Activated T-cell treated with anti-CD3 and anti-CD28 coated beads for 24 hours (primary cell): ENCODE measurements at places on chromosomes 6 and 20.

DNA sequence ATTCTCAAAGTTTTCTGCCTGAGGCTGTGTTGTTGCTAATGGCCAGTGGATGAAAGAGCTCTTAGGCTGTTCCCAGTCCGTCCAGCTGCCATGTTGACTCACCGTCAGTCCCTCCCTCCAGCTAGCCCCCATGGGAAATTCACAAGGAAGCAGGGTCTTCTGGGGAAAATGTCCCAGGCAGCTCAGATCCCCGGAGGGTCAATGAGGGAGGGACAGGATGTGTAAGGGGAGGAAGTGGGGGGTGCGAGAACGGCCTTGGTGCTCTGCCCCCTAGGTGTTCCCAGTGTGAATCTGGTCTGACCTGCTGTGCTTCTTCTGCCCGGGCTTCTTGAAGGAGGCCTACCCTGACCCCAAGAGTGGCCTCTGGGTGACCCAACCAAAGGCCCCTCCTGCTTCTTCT lies 65.9 kb downstream of the CEBPB start:
- DNase-seq, result no peak

DNA sequence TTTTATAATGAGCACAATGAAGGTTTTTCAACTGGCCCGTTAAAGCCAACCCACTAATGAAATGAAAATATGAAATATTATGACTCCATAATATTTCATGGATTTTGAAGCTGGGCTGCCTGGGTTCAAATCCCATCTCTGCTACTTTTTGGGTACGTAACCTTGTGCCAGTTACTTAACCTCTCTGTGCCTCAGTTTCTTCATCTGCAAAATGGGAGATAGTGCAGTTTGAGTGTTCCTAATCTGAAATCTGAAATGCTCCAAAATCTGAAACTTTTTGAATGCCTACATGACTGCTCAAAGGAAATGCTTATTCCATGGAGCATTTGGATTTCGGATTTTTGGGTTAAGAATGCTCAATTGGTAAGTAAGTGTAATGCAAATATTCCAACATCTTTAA lies 29.5 kb downstream of the PTPRA start:
- DNase-seq, result no peak

DNA sequence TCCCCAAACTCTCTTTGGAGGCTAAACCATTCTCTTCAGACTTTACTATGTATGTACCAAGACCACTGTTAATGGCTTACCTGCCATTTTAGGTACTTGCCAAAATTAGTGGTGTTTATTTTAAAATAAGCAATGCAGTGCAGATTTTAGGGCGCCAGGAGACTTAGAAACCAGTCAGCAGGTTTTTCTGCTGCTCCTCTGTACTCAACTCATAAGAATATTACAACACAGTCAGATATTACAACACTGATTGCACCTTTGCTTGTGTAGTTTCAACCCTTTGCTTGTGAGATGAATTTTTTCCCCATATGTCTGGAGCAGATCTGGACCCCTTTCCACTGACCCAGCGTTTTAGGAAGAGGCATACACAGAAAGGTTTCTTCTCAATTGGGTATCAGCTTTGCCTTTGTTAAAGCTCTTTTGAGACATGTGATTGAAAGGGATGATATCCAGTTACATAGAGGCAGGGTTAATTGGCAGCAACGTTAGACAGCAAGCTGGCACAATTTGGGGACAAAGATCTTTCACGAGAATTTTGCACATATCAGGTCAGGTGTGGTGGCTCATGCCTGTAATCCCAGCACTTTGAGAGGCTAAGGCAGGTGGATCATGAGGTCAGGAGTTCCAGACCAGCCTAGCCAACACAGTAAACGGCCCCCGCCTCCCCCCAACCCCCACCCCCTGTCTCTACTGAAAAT lies 6.2 kb downstream of the TTPAL start:
- DNase-seq, result no peak

DNA sequence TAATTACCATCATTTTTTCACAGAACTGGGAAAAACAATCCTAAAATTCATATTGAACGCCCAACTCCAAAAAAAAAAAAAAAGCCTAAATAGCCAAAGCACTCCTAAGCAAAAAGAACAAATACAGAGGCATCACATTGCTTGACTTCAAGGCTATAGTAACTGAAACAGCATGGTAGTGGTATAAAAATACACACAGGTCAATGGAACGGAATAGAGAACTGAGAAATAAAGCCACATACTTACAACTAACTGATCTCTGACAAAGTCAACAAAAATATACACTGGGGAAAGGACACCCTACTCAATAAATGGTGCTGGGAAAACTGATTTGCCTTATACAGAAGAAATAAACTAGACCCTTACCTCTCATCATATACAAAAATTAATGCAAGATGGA lies 89.6 kb downstream of the MRAP2 start:
- DNase-seq, result no peak

- no peak for DNase-seq
Measured at GRCh38 chr20:38277691-38278090, 17.2 kb upstream of the KIAA1755 start.

GRCh38 chr6:112802144-112802543 lies 455.0 kb downstream of the RFPL4B start:
- no peak for DNase-seq

DNA sequence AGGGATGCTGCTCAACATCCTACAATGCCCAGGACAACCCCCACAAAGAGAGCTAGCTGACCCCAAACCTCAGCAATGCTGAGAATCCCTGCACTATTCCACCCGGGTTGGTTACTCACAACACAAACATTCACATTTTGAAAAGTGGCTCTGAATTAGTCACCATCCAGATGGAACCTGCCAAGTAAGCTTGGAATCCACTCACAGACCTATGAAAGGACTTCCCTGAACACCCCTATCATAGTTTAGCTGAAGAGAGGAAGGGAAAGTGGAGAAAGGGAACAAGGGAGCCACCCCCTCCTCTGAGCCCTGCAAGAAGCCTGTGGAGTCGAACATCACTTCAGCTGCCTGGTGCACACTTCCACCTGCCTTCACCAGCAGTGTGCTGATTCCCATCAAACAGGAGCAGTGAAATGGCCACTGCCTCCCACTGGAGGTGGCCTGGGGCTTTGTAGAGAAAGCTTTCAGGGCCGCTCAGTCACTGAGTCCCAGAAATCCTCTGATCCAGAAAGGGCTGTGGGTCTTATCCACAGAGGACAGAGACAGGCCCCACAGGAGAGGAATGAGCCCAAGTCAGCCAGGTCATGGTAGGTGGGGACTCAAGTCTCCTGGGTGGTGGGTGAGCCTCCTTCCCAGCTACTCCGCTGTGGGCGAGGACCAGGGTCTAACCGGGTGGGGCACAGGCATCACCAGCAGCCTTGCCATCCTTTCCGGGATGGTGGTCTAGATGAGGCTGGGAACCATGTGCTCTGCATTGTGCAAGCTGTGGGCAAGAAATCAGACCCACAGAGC lies 203.7 kb downstream of the SYNDIG1 start:
- DNase-seq, result no peak

DNA sequence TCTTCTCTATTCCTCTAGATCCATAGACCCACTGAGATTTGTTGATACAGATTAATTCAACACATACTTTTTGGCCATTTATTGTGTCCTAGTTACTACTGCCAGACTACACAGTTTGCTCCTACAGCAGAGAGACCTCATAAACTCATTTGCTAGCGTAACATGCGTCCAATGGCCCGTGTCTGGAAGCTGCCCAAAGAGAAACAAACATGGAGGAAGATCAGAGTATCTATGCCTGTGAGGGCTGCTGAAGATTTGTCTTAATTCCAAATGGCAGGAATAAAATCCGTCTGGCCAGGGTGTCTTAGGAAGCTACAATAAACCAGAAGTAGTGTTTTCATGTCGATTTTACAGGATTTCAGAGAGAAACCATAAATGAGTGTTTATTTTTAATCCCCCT lies 214.7 kb downstream of the CLIC5 start:
- no peak for DNase-seq

GRCh38 chr20:64261138-64261537 lies 5.6 kb downstream of the PCMTD2 start:
- no peak for DNase-seq

- DNase-seq, result no peak
Measured at GRCh38 chr6:144797881-144798589, 512.9 kb downstream of the UTRN start.

DNA sequence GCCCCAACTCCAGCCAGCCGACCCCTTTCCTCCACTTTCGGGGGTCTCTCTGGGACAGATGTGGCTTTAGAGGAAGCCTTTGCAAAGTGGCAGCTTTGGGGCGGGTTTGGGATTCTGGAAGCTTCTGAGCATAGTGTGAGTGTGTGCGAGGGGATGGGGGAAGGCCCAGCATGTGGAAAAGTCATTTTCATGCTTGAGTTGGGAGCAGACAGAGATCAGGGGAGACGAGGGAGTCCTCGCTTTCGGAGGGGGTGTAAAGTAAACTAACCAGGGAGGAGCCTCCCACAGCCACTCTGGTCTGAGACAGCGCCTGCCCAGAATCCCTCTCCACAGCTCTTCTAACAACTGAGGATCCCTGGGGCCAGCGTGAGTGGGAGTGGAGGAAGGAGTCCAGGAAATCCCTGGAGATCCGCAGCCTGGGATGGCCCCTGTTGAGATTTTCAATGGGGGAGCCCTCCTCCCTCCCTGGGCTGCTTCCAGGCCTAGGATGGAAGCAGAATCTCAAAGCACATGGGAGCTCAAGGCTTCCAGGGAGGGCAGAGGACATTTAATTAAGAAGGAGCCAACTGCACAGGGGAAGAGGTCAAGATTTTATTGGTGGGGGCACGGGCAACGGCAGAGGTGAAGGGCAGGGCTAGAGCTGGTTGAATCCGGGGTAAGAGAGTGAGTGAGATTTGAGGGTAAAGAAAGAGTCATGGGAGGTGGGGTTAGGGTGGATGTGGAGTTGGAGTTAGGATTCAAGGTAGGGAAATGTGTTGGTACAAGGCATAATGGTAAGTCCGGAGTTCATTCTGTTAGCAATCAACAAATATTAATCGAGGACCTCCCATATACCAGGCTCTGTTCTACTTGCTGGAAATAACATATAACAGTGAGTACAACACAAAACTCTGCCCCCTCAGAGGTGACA lies 102.3 kb upstream of the FOXP4 start:
- DNase-seq, result no peak

- no peak for DNase-seq
Measured at GRCh38 chr20:46209930-46210671, 92.0 kb downstream of the CD40 start.

DNA sequence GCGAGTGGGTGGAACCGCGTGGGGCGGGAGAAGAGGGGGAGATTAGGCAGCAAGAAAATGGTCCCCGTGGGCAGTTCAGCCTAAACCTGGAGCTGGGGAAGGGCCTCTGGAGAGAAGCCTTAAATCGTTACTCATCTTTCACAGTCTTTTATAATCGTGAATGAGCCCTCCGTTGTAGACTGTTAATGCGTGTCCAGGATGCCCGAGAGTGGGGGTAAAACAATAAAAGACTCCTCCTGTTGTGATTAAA lies 11.0 kb upstream of the ELOVL5 start:
- no peak for DNase-seq

- no peak for DNase-seq
Measured at GRCh38 chr20:45545754-45546453, 1.3 kb downstream of the EPPIN start.

DNA sequence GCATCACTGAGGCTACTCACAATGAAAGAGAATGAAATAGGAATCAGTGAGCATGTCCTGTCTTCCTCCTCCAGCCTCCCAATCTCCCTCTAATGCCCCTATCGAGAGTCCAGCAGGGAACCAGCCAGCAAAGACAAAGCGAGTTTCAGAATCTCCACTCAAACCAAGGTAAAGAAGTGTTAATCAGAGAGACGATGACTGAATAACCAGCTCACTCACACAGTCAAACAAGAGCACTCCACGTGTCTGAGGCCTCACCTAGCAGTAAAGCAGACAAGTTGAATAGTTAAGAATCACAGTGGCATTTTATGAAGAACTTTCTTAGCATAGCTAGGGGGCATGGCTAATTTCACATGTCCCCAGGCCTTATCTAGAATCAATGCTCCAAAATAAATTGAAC lies 3.3 kb upstream of the TREM1 start:
- DNase-seq, result no peak

GRCh38 chr6:155117785-155118184 lies 122.7 kb downstream of the TIAM2 start:
- no peak for DNase-seq

DNA sequence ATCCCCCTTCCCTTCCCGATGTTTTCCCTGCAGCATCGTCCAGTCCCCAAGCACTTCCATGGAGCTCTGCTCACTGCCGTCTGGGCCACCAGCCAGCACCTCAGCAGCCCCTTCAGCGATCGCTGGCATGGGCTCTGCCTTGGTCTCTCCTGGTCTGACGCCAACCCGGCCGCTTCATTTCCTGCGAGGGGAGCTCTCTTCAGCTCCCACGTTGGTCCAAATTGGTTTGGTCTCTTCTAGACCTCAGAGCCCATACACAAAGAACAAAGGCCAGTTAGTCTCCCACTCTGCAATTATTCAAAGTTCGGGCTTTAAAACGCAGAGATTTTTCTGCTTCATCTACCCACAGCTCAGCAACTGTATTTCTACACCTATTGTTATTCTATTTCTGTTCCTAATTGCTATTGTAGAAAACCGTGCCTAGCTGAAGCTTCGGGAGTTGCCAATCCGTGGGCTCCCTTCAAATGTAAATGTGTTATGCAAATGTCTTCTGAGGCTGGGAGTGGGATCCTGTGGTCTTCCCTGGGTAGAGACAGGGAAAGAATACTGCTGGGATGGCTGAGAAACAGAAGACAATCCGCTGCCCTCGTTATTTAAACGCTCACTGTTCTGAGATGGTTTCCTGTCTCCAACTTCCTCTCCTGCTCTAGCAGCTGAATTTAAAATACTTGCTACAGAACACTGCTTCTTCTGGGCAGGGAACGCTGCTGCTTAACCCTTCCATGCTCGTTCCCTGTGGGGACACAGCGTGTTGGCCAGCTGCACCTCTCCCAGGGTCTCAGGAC lies 154.2 kb upstream of the QKI start:
- no peak for DNase-seq

- no peak for DNase-seq
Measured at GRCh38 chr20:51259455-51259854, 236.5 kb upstream of the KCNG1 start.

GRCh38 chr6:129747588-129748112 lies 37.7 kb upstream of the ARHGAP18 start:
- no peak for DNase-seq

- no peak for DNase-seq
Measured at GRCh38 chr6:148999501-148999900, 252.7 kb downstream of the UST start.

DNA sequence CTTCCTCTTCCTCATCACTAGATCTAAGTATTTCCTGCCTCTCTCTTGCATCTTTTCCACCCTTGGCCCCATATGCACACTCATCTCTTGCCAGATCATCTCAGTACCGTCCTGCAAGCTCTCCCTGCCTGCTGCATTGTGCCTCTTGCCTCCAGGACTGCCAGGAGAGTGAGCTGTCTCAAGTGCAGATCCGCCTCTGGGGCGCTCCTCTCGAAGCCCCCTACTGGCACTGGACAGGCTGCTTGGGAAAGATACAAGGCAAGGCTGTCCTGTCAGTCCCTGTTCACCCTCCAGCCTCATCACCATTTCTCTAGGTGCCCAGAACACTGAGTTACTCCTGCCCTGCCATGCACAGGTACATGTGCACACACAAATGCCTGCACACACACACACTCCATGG lies 10.2 kb downstream of the SYNDIG1 start:
- no peak for DNase-seq
